ENCODE measurements at places on chromosomes 16 and 17. TPM values are rescaled to one million over a fixed set of nuclear protein-coding genes. Genes with fewer than 3 reads are reported as not detected.

The OTOP3 gene
- polyA plus RNA-seq: not detected

GRCh38 chr16:77700846-77701245 lies 21.5 kb upstream of the NUDT7 start:
- no peak for DNase-seq

DNA sequence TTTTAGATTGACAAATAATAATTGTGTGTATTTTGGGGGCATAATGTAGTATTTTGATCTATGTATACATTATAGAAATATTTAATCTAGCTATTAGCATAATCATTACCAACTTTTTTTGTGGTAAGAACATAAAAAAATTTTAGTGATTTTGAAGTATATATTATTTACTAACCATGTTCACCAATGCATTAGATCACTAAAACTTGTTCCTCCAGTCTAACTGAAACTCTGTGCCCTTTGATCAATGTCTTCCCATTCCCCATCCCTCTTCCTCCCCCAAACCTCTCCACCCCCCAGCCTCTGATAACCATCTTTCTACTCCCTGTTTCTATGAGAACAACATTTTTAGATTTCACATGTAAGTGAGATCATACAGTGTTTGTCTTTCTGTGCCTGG lies 8.5 kb downstream of the EFCAB13 start:
- DNase-seq: no peak

DNA sequence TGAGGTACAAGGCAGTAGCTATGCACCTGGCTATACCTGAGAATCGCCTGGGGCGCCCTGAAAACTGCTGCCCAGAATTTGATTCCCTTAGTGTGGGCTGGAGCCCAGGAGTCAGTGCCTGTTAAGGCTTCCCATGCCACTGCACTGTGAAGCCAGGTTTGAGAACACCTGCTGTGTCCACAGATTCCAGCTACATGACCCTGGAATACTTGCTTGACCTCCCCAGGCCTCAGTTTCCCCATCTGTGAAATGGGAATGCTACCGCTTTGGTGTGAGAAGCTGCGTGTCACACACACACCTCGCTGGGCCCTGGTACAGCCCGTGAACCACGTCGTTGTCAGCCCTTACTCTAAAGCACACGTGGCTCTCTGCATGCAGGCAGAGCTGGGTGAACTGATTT lies 271.0 kb downstream of the C16orf95 start:
- no peak for DNase-seq

The ZSCAN32 gene
- polyA plus RNA-seq: 12.7 TPM

The SHBG gene
- 0.10 TPM for polyA plus RNA-seq

- no peak for DNase-seq
These were observed 15.3 kb downstream of the XPO6 start for GRCh38 chr16:28196387-28196987.

- no peak for DNase-seq
These were observed 524 bp downstream of the STRADA start for GRCh38 chr17:63741143-63741407.

The LLGL2 gene
- polyA plus RNA-seq: 52.0 TPM

The TBC1D3E gene
- polyA plus RNA-seq: 0.13 TPM

GRCh38 chr16:10386517-10387100 lies 748 bp downstream of the ATF7IP2 start:
- peak; percentile 32 for DNase-seq

- peak; percentile 30 for DNase-seq
These were observed 971 bp downstream of the MINK1 start for GRCh38 chr17:4833941-4834680.

GRCh38 chr17:78771758-78772382 lies 10.2 kb downstream of the CYTH1 start:
- DNase-seq: peak; percentile 74

DNA sequence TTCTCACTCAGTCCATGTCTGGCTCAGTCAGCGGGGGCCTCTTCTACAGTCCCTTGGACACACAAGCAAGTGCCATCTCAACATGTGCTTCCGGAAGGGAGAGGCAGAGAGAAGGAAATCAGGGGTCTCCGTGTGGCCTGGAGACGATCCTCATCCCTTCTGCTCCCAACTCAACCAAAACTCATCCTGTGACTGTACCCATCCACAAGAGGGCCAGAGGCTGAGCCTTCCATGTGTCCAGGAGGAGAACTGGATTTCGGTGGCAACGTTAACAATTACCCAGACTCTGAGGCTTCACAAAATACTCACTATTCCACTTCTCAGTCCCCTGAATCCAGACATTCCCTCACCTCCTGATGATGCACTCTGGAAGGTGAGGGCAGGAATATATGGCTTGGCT lies 7.8 kb upstream of the ALOX12B start:
- no peak for DNase-seq

The NPW gene
- 0.36 TPM for polyA plus RNA-seq

DNA sequence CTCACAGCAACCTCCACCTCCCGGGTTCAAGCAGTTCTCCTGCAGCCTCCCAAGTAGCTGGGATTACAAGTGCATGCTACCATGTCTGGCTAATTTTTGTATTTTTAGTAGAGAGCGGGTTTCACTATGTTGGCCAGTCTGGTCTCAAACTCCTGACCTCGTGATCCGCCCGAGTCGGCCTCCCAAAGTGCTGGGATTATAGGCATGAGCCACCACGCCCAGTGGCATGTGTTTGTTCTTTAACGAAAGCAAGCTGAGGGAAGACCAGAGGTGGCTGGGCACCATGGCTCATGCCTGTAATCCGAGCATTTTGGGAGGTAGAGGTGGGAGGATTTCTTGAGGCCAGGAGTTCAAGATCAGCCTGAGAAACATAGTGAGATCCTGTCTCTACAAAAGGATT lies 18.1 kb downstream of the TNFRSF13B start:
- DNase-seq: no peak

DNA sequence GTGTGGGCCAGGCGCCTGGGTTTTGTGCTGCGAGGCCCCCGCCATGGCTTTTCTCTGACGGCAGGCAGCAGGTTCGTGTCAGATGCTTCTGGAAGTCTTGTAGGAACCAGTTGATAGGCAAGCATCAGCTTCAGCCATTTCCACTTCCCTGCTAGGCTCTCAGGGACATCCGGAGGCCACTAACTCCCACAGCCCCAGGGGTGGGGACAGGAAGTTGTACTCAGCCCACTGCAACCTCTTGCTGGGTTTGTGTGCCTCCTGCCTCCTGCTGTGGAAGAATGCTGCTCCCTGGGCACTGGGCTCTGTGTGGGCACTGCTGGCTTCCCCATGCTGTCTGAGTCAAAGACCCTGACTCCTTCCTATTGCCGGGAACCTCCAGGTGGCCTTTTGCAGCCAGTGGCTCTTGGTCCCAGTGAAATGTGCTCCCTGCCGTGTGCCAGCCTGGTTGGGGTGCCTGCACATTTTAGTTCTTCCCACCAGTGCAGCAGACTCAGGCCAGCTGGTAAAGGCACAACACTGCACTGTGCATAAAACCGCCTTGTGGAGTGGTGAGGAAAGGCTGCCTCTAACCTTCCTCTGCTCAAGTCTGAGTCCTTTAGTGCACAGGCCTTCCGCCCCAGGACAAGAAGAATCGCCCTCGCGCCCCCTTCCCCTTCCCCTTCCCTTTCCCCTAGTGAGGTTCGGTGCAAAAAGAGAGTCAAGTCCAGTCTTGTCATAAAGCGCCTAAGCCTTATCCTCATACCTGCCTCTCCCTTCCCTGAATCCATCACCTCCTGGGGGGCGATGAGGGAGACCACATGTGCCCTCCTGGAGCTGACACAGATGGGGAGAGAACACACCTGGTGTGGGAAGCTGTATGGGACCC lies 16.6 kb downstream of the LDHD start:
- no peak for DNase-seq

The MYH13 gene
- not detected for polyA plus RNA-seq

DNA sequence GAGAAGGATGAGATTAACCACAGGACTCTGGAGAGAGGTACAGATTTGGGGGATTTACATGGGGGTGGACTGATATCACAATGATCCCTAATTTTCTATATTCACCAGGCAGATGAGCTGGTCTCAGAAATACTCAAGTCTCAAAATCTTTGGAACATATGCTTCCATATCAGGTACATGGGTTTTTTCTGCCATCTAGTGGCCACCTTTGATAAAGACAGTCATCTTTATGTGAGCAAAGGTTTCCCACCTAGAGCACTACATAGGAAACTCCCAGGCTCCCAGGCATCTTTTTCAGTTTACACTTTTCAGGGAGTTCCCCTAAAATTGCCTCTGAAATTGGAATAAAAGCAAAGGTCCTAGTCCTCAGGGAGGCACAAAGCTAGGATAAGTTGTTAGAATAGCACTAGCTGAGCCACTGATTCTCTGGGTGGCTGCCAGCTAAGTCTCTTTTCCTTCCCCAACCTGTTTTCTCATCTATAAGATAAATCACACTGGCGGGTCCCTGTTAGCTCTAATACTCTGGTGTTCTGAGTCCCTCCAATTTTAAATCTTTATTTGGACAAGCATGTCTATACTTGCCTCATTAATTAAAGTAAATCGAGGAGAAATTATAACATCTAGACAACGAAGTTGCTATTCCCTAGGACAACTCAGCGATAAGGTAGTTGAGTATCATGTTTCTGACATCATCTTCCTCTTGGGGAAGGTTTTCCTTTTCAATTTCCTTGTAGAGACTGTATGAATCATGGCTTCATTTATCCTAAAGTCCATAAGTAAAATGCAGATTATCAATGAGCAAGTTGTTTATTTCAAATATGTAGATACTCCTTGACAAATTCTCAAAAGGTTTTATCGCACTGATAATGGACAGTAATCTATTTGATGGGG lies 19.0 kb upstream of the MON1B start:
- DNase-seq: peak; percentile 65

The CLDN6 gene
- not detected for polyA plus RNA-seq

DNA sequence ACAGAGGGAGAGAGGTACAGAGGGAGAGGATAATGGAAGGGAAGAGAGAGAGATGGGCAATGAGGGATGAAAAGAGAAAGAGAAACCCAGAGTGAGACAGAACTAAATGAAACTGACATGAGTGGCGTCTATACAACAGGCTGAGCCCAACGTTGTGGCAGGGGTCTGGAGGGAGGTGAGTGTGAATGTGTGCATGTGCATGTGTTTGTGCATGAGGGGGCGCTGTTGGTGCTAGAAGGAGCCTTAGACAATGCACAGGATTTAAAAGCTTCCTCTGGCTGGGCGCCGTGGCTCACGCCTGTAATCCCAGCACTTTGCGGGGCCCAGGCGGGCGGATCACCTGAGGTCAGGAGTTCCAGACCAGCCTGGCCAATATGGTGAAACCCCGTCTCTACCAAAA lies 454.8 kb upstream of the CDH11 start:
- no peak for DNase-seq

All from B cell (primary cell).